ENCODE measurements at places on chromosomes 12 and 14.

GRCh38 chr12:112153181-112153892 is 28.0 kb downstream of the TRAFD1 start:
- no peak for DNase-seq
- no peaks in the 10 kb centered on the region for H3K27me3 ChIP-seq
- no peak overlapping the region for H3K27ac ChIP-seq
- peaks cover 95% of the 10 kb centered on the region for H3K36me3 ChIP-seq
- H3K4me3 ChIP-seq, result no peak overlapping the region

- H3K27me3 ChIP-seq, result no peaks in the 10 kb centered on the region
- H3K4me1 ChIP-seq, result peaks cover 9% of the 10 kb centered on the region
- H3K27ac ChIP-seq, result no peak overlapping the region
- peaks cover 26% of the 10 kb centered on the region for H3K36me3 ChIP-seq
- H3K4me3 ChIP-seq, result no peak overlapping the region
Observed at GRCh38 chr12:48687592-48687991, 5.6 kb upstream of the KANSL2 start.

GRCh38 chr14:25484235-25484634 is 434.3 kb upstream of the STXBP6 start:
- no peaks in the 10 kb centered on the region for H3K4me1 ChIP-seq
- no peak for DNase-seq
- no peaks in the 10 kb centered on the region for H3K36me3 ChIP-seq

DNA sequence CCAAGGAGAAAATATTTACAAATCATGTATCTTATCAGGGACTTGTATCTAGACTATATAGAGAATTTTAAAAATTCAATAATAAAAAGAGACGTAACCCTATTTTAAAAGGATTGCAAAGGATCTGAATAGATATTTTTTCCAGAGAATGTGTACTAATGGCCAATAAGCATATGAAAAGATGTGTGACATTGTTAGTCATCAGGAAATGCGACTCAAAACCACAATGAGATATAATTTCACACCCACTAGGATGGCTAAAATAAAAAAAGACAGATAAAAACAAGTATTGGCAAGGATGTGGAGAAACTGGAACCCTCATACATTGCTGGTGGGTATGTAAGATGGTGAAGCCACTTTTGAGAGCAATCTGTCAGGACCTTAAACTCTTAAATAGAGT is 141.9 kb upstream of the BMP4 start:
- no peak overlapping the region for H3K4me3 ChIP-seq
- no peaks in the 10 kb centered on the region for H3K27me3 ChIP-seq
- no peak overlapping the region for H3K27ac ChIP-seq
- no peaks in the 10 kb centered on the region for H3K4me1 ChIP-seq

GRCh38 chr12:23729359-23729758 is 220.1 kb downstream of the SOX5 start:
- H3K4me1 ChIP-seq, result no peaks in the 10 kb centered on the region
- no peak for DNase-seq
- H3K27me3 ChIP-seq, result no peaks in the 10 kb centered on the region
- H3K4me3 ChIP-seq, result no peak overlapping the region
- H3K27ac ChIP-seq, result no peak overlapping the region

DNA sequence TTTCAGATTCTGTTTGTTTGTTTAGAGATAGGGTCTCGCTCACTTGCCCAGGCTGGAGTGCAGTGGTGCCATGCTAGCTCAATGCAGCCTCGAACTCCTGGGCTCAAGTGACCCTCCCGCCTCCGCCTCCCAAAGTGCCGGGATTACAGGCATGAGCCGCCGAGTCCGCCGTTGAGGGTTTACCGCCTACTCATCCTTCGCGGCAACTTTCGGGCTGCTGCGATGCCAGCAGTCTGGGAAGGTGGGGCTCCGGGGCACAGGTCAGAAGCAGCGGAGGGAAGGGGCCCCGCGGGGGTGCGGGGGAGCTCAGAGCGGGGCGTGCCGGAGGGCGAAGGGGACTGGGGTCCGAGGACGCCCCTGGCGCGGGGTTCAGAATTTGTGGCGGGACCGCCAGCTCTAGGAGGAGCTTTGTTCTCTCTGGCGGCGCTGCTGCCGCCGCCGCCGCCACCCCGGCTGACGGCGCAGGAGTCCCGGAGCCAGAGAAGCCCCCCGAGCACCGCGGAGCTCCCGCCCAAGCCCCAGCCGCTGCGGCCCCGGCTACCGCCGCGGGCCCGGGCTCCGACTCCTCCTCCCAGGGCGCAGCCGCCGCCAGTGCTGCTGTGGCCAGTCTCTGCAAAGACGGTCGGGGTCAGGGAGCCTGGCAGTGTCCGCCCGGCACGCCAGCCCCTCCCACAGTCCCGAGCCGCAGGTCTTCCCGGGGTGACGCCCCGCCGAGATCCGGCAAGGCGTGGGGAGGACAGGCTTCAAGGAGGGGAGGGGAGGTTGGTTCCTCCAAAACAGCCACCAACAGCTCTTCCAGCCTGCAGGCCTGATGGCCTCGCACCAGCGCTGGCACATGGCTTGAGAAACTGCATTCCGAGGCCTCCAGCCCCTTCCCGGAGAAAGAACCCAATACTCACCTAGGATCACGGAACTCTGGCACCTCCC is 10.9 kb upstream of the KRT77 start:
- no peak overlapping the region for H3K27ac ChIP-seq
- H3K27me3 ChIP-seq, result no peaks in the 10 kb centered on the region

GRCh38 chr12:121400332-121401139 is 618 bp downstream of the RNF34 start:
- peak; percentile 72 for DNase-seq
- H3K27ac ChIP-seq, result peak overlapping the region; percentile 85
- peaks cover 3% of the 10 kb centered on the region for H3K27me3 ChIP-seq
- H3K4me3 ChIP-seq, result peak overlapping the region; percentile 69

- peak overlapping the region; percentile 66 for H3K27ac ChIP-seq
- H3K4me3 ChIP-seq, result no peak overlapping the region
- H3K36me3 ChIP-seq, result no peaks in the 10 kb centered on the region
- no peaks in the 10 kb centered on the region for H3K27me3 ChIP-seq
Observed at GRCh38 chr12:108722463-108722862, 8.9 kb downstream of the CORO1C start.

DNA sequence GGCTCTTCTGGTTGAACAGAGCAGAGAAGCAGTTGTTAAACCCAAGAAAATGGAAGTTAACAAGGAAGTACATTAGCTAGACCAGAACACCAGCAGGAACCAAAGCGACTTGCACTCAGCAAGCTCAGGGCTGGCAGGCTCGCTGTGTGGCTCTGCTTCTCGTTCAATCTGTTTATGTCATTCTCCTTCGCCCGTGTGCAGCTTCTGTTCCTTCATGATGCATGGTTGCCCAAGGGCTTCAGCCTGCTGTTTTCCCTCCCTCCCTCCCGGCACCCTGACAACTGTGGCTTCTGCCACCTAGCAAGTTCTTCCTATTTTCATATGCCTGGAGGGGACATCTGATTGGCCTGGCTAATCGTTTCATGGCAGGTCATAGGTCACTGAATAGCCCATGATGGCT is 25.3 kb downstream of the PIGH start:
- H3K4me3 ChIP-seq, result no peak overlapping the region
- H3K27ac ChIP-seq, result no peak overlapping the region
- H3K36me3 ChIP-seq, result no peaks in the 10 kb centered on the region
- DNase-seq, result no peak
- no peaks in the 10 kb centered on the region for H3K27me3 ChIP-seq

DNA sequence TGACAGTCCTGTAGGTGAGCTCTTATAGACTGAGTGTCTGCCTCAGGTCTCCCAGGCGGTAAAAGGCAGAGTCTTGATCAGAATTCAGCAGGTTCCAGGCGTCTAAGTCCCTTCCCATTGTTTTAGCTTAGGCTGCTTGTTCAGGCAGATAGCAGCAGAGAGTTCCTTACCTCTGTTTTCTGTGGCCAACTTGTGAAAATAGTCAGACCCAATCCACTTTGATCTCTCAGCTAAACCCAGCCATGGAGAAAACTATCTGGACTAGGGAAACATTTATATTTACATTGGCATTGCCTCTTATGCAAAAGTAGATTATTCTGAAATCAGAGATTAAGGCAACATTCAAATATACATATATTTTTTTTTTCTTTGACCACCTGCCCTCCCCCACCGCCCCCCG is 21.4 kb downstream of the CCDC62 start:
- no peak overlapping the region for H3K27ac ChIP-seq
- H3K27me3 ChIP-seq, result no peaks in the 10 kb centered on the region
- H3K36me3 ChIP-seq, result no peaks in the 10 kb centered on the region
- no peak for DNase-seq
- H3K4me1 ChIP-seq, result no peaks in the 10 kb centered on the region
- H3K4me3 ChIP-seq, result no peak overlapping the region

- peak overlapping the region; percentile 78 for H3K27ac ChIP-seq
- no peak for DNase-seq
- no peak overlapping the region for H3K4me3 ChIP-seq
- no peaks in the 10 kb centered on the region for H3K36me3 ChIP-seq
- H3K27me3 ChIP-seq, result no peaks in the 10 kb centered on the region
Observed at GRCh38 chr12:52146822-52147366, 44.9 kb downstream of the KRT80 start.

DNA sequence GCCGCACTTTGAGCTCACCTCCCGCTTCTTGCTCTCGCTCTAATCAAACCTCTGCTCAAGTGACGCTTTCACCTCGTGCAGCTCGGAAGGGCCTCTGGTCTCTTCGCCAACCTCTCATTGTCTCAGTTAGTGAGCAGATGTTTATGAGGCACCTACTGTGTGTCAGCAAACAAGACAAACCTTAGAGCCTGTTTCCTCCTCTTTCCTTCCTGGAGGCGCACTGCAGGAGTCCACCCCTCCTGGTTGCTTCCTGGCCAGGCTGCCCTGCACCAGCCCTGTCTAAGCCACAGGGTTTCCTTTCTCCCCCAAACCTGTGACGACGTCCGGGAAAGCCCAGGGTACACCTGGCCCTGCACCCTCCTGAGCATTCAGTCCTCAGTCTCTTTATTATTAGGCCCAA is 84.2 kb downstream of the PHETA1 start:
- H3K36me3 ChIP-seq, result no peaks in the 10 kb centered on the region
- no peak overlapping the region for H3K27ac ChIP-seq
- no peak for DNase-seq
- no peaks in the 10 kb centered on the region for H3K4me1 ChIP-seq

GRCh38 chr14:53060046-53060445 is 93.1 kb downstream of the DDHD1 start:
- H3K36me3 ChIP-seq, result no peaks in the 10 kb centered on the region
- DNase-seq, result no peak
- H3K27me3 ChIP-seq, result no peaks in the 10 kb centered on the region
- H3K27ac ChIP-seq, result no peak overlapping the region
- H3K4me3 ChIP-seq, result no peak overlapping the region

- H3K4me1 ChIP-seq, result peaks cover 85% of the 10 kb centered on the region
- peak overlapping the region; percentile 98 for H3K27ac ChIP-seq
- DNase-seq, result peak; percentile 55
- H3K27me3 ChIP-seq, result no peaks in the 10 kb centered on the region
- H3K36me3 ChIP-seq, result peaks cover 10% of the 10 kb centered on the region
Observed at GRCh38 chr14:105483300-105484068, 3.2 kb upstream of the CRIP1 start.

- H3K36me3 ChIP-seq, result no peaks in the 10 kb centered on the region
- no peaks in the 10 kb centered on the region for H3K27me3 ChIP-seq
- H3K4me1 ChIP-seq, result no peaks in the 10 kb centered on the region
- DNase-seq, result no peak
- no peak overlapping the region for H3K27ac ChIP-seq
Observed at GRCh38 chr12:85509081-85509856, 229.2 kb downstream of the ALX1 start.

- H3K4me1 ChIP-seq, result no peaks in the 10 kb centered on the region
- no peak overlapping the region for H3K4me3 ChIP-seq
- DNase-seq, result no peak
- H3K27ac ChIP-seq, result no peak overlapping the region
- no peaks in the 10 kb centered on the region for H3K27me3 ChIP-seq
Observed at GRCh38 chr12:66059666-66060065, 70.9 kb downstream of the LLPH start.

GRCh38 chr14:50822501-50823042 is 8.4 kb downstream of the NIN start:
- H3K27ac ChIP-seq, result no peak overlapping the region
- H3K36me3 ChIP-seq, result no peaks in the 10 kb centered on the region
- no peak for DNase-seq
- no peaks in the 10 kb centered on the region for H3K4me1 ChIP-seq

GRCh38 chr14:99252940-99253868 is 18.8 kb downstream of the BCL11B start:
- no peaks in the 10 kb centered on the region for H3K4me1 ChIP-seq
- H3K27ac ChIP-seq, result no peak overlapping the region
- no peak for DNase-seq
- H3K36me3 ChIP-seq, result no peaks in the 10 kb centered on the region
- H3K27me3 ChIP-seq, result peaks cover 67% of the 10 kb centered on the region

DNA sequence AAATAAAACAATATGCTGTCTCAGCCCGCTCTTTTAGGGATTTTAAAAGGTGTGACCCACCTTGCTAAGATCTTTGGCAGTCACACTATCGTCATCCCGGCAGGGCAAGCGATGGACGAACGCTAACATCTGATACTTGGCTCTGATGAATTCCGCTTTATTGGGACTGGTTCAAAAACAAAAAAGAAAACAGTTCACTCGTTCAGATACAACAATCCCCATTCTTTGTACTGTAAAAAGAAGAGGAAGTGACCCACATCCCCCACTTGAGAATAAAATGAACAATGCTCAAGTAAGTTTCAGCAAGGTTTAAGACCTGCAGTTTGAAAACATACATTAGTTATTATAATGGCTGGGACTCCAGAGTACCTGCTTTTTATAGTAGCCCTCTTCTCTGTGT is 7.3 kb downstream of the GIT2 start:
- H3K4me3 ChIP-seq, result no peak overlapping the region
- H3K4me1 ChIP-seq, result peaks cover 7% of the 10 kb centered on the region
- no peak overlapping the region for H3K27ac ChIP-seq

DNA sequence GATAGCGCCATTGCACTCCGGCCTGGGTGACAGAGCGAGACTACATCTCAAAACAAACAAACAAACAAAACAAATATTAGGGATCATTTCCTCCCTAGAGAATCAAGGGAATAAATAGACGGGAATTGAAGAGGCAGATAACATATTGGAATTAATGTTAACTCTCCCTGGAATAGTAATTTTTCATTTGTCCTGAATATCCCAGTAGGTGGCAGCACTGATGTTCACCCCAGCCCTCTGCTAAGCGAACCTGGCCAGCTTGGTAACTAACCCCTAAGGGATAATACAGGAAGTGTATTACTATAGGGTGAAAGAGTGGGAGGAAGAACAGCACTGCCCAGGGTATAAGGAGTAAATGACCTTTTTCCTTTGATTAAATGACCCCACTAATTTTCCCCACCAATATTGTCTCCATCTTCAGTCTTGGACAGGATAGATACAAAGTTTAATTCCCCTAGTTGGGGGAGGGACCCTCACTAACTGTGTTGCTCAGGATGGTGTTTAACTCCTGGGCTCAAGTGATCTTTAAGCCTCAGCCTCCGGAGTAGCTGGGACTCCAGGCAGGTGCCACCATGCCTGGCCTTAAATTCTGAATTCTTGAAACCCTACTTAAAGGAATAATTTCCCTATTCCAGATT is 40.5 kb downstream of the SLC2A14 start:
- H3K27ac ChIP-seq, result no peak overlapping the region
- H3K4me3 ChIP-seq, result no peak overlapping the region
- no peaks in the 10 kb centered on the region for H3K4me1 ChIP-seq
- H3K36me3 ChIP-seq, result no peaks in the 10 kb centered on the region
